ENCODE measurements at places on chromosomes 16 and 17. TPM values are rescaled to one million over a fixed set of nuclear protein-coding genes. Genes with fewer than 3 reads are reported as not detected.

The RDM1 gene
- total RNA-seq, result 3.2 TPM

The PRAC2 gene
- total RNA-seq, result not detected

The ATP2A1 gene
- 2.4 TPM for total RNA-seq

The KLHL10 gene
- total RNA-seq, result 0.05 TPM

The FOXN1 gene
- total RNA-seq, result not detected

The VTN gene
- 7.6 TPM for total RNA-seq

The FSCN2 gene
- 0.46 TPM for total RNA-seq
